ENCODE measurements at places on chromosomes 3 and 15.

DNA sequence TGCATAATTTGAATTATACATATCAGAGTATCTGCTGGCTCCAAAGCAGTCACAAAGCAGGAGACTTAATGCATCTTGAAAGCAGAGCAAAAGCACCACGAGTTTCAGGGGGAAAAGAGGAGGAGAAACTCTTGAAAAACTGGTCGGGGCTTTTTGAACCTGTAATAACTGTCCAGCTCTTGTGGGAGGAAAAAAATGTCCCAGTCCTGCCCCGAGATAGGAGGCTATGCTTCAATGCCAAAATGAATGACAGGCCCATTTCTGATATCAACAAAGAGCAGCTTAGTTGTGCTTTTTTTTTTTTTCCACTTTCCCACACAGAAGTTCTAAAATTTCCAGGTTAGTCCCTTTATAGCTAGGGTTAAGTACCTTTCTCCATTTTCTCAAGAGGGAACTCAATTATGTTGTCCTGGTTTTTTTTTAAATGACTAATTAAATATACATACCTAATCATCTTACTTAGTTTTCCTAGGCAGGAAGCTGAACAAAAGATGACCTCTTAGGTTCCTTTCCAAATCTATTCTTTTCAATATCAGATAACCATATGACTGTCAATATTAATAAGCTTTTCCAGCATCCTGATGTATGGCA, 120.2 kb downstream of the TFDP2 start:
- no peak for DNase-seq

DNA sequence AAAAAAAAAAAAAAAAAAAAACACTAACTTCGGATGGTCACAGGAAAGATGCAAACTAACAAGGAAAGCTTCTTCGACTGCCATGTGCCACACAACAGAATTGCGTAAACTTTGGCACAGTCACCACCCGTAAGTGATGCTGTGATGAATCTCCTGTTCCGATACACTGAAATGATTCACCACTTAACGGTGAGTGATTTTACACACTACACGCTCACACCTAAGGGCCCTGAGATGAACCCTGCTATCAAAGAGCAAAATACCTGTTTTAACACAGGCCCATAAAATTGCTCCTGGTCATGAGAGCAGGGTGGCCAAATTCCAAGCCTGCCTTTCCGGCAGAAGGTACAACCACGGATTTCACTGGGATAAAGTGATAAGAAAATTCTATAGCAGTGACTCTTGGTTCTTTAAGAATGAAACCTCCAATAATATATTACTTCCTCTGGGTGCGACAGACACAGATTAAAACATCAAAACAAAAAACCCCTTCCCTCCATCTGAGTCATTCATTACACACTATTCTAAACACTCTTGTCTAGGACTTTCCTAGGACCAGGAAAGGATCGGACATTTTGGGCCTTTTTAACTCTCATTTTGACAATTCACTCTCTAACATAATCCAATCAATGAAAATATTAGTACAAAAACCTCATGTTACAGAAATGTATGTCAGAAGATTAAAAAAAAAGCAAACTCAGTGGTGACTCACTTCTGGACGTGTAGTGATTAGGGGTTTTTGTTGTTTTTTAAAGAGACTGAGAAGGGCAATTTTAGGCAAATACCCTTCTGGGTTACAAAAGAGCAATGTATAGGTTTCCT, 28.3 kb downstream of the LRIG1 start:
- peak; percentile 41 for DNase-seq

DNA sequence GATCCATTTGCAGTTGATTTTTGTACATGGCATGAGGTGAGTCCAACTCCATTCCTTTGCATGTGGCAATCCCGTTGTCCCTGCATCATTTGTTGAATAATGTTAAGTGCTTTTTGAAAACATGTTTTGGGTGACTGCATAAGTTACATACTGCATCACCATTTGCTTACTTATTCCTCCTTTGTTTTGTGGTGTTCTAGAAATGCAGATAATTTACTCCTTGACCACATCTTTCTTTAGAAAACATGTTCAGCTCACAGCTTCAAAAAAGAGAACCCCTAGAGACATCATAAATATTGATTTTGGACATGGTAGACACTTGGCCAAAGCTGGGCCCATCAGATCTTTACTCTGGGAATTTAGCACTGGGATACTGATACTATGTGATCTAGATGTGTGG, 135.3 kb upstream of the DAZL start:
- DNase-seq = no peak

GRCh38 chr3:111311126-111311525, 230.9 kb upstream of the CD96 start:
- no peak for DNase-seq

GRCh38 chr3:124221422-124221821, 229.5 kb upstream of the ROPN1 start:
- no peak for DNase-seq

GRCh38 chr3:195204360-195205163, 66.4 kb downstream of the XXYLT1 start:
- DNase-seq = peak; percentile 63

GRCh38 chr15:100131321-100132224, 210.2 kb downstream of the ADAMTS17 start:
- no peak for DNase-seq

DNA sequence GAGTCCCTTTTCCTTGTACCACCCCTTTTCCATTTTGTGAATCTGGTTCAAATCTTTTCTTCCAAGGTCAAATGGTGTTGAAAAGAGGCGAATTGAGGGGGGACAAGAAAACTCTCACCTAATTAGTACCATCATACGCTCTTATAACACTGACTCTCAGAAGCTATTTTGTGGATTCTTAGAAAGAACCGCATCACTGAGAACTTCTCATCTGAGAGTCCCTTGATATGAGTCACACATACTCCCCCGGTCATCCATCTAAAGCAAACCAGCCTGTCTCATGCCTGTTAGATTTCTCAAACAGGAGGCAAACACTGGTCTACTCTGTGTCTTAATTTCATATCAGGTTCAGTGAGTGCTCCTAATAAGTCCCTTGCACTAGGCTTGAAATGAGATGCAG, 76.5 kb upstream of the SPRED1 start:
- DNase-seq = peak; percentile 67

DNA sequence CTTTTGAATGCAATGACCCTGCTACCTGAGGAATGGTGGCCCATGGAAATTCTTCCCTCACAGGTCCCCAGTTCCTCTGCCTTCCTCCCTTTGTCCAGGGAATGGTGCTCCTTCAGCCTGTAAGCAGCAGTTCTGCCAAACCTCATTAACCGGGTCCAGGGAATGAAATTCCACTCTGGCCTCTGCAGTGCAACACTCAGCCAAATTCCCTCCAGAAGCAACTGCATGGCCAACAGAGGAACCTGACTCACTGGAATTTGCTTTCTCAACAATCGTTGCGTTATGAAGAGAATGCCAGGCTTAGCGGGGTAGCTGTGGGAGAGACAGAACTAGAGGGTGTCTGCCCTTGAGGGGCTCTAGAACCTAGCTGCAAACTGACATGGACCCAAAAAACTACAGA, 449.4 kb upstream of the PROK2 start:
- peak; percentile 94 for DNase-seq

GRCh38 chr3:14616606-14617507, 34.7 kb upstream of the CCDC174 start:
- no peak for DNase-seq
